ENCODE measurements at places on chromosomes 1 and 21.

- DNase-seq: peak; percentile 90
Measured at GRCh38 chr1:235069577-235070563, 58.8 kb downstream of the TOMM20 start.

DNA sequence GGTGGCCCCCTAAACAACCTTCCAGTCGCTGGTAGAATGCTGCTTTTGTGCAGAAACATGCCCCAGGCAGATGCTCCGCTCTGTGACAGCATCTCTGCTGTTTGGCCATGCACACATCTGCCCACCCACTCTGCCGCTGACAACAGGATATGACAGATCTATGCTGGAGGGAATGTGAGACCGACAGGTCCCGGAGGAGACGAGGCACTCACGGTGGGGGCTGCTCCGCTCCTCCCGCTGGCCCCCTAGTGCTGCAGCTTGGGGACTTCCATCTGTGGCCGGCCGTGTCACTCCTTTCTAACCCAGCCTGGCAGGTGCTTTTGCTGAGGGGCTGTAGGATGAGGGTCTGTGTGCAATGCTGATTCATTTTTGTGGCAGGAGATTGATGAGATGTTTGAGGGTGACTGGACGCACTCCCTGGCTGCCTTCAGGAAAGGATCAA, 49.1 kb upstream of the DMRTB1 start:
- no peak for DNase-seq

DNA sequence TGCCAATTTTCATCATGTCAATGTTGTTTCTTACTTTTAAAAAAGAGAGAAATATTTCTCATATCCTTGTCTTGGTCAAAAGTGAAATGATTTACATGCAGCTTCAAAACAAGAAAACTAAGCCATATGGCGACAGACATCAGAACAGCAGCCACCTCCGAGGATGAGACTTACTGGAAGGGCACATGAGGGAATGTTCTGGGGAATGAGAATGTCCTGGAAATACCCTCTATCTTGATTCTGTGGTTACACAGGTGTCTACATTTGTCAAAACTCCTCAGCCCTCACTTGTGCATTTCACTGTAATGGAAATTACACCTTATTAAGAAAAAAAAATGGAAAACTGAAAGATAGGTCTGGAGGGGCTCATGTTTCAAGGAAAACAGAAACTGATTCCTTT, 14.2 kb upstream of the ECE1 start:
- no peak for DNase-seq

- DNase-seq: no peak
Measured at GRCh38 chr1:20367116-20367585, 76.5 kb downstream of the VWA5B1 start.

DNA sequence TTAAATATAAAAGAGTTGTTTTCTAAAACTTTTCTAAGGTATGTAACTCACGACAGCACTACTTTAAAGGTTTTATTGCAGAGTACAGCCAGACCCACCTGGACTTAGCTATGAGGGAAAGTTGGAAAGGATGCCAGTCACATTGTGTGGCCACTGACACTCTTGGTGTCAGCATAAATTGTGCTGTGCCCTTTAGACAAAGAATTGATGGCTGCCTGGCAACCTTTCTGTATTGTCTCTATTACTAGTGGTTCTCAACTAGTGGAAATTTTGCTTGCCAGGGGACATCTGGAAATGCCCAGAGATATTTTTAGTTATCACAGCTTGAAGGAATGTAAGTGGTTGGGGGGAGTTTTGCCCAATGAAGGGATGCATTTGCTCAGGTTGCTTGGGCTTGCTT, 117.5 kb upstream of the APP start:
- DNase-seq: no peak

- no peak for DNase-seq
Measured at GRCh38 chr1:244836584-244836983, 1.1 kb downstream of the COX20 start.

- no peak for DNase-seq
Measured at GRCh38 chr1:22225858-22226589, 83.1 kb upstream of the WNT4 start.

DNA sequence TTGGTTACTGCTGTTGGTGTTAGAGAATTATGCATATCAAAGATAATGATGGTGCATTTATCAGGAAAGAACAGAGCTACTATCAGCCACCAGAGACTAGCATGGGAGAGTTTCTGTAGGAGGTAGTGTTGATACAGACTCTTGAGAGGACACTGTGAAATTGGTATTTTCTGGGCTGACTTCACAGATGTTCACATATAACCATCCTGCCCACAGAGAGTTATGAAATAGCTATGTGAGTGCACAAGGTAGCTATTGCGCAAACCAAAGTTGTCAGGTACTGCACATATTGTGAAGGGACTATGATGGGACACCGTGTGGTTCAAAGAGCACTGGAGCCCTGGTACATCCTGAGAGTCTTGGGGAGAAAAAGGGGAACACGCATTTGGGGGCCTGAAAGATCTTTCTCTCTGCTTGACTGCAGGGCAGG, 1.4 kb upstream of the TLCD4 start:
- no peak for DNase-seq

DNA sequence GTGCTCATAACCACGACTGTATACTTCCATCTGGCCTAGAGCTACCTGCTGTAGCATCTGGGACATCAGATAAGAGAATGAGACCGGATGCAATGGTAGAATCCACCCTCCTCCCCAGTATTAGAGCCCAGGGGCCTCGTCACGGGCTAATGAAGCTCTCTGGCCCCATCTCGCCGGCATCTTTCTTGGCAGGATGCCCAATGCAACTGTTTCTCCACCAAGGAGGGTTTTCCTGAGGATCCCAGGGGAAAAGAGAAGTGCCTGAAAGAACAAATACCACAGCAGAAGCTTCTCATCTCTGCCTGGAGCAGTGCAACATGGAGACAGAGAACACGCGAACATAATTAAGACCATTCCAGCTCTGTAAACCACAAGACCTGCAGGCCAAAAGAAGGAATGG, 80.0 kb downstream of the VWA5B1 start:
- DNase-seq: no peak

- no peak for DNase-seq
Measured at GRCh38 chr1:160093069-160093395, 5.4 kb downstream of the IGSF8 start.

DNA sequence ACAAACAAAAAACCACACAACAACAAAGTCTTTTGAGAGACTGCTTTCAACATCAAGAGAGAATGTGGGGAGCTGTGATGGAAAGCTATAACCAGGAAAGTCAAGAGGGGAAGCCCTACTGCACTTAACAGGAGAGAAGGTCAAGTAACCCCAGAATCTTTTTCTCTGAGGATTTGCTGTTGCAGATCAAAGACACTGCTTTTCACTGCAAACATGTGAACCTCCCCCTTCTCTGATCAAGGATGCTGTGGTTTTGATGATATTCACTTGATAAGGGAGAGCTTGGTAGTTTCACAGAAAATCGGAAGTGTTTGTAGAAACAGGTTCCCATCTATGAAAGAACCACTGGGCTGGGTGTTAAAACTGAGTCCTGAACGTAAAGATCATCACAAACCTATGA, 4.8 kb downstream of the ETV3 start:
- no peak for DNase-seq

DNA sequence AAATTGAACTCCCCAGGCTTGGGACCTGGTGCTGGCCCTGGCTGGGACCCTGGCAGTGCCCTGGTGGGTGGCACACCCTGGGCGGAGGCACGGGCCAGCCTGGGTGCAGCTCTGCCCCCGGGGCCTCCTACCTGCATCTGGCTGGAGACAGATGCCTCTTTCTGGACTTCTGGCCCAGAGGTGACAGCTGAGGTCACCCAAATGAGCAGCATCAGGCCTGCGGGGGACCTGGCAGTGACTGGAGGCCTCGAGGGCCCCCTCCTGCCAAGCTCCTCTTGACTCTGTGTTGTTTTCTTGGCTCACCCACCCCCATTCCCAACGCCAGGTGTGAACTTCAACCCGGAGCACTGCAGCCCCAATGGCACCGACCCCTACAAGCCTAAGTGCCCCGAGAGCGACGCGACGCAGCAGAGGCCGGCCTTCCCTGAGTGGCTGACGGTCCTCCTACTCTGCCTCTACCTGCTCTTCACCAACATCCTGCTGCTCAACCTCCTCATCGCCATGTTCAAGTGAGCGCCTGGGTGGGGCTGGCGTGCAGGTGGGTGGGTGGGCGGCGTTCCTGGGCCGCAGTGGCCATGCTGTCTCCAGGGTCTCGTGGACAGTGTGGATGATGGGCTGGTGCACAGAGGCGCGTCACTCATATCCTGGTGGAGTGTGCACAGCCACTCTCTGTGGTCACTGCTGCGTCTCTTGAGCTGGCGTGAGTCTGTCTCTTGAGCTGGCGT, 41.6 kb upstream of the LRRC3 start:
- DNase-seq: no peak

- DNase-seq: no peak
Measured at GRCh38 chr1:102872526-102872925, 235.8 kb downstream of the COL11A1 start.

- DNase-seq: no peak
Measured at GRCh38 chr1:205458777-205459566, 3.1 kb upstream of the BLACAT1 start.

GRCh38 chr1:245361951-245362350, 207.2 kb downstream of the KIF26B start:
- no peak for DNase-seq

DNA sequence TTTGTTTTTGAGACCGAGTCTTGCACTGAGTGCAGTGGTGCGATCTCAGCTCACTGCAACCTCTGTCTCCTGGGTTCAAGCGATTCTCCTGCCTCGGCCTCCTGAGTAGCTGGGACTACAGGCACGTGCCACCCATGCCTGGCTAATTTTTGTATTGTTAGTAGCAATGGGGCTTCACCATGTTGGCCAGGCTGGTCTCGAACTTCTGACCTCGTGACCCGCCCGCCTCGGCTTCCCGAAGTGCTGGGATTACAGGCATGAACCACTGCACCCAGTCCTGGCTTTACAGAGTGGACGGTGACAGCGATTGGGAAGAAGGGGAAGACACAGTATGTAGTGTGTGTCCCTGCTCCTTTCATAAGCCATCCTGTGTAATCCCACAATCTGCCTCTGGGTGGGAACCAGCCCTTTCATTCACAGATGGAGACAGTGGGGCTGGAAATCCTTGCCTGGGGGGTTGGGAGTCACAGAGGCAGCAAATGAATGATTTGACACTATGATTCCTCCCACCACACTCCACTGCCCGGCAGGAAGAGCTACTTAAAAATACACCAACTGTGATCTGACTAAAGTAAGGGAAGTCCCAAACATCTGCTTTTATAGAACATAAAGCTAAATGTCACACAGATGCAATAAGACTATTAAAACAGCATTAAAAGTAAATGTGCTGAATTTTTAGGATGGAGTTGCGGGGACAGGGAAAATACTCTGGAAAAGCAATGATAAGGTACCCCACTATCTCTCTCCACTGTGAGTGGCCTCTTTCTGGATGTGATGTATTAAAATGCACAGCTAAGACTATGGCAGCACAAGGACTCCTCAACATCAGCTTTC, 4.5 kb downstream of the PARP1 start:
- no peak for DNase-seq

- no peak for DNase-seq
Measured at GRCh38 chr1:238964631-238965030, 421.7 kb upstream of the CHRM3 start.

GRCh38 chr1:25137521-25138395, 94.5 kb downstream of the SYF2 start:
- no peak for DNase-seq

DNA sequence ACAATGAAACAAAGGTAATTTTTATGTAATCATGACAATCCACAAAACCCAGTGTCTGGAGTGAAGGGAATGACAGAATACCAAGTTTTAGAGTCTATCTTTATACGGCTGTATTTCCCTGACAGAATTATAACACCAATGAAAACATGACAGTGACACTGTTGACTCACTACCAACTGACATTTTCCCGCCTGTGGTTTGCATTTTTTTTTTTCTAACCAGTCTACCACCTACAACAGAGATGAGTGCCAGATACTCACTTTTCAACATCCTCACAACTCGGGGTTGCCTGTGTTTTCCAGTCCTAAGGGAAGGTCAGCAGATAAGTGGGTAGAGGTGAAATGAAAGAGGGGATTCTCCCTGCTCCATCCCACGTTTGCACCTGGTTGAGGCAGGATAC, 118.9 kb downstream of the KCNJ6 start:
- no peak for DNase-seq

GRCh38 chr1:40383488-40384412, 10.2 kb downstream of the SMAP2 start:
- no peak for DNase-seq

DNA sequence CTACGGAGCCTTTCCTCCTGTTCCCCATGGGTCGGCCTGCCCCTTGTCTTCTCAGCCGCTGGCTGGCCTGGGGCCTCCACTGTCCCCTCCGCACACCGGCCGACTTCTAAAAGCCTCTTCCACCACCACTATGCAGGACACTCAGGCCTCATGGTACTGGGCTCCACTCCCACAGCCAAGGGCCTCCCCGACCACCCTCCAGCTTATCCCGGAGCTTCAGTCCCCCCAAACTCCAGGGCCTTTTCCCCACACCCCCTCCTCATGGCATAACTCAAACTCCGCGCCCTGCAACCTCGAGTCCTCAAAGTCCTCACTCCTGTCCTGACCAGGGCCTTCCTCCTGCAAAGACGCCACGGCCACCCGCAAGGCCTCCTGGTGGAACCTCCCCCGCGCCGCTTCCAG, 2.0 kb downstream of the LRRC41 start:
- no peak for DNase-seq

GRCh38 chr1:20100632-20101355, 18.5 kb downstream of the PLA2G2D start:
- no peak for DNase-seq

GRCh38 chr1:19800076-19800804, 524 bp upstream of the TMCO4 start:
- DNase-seq: peak; percentile 69

DNA sequence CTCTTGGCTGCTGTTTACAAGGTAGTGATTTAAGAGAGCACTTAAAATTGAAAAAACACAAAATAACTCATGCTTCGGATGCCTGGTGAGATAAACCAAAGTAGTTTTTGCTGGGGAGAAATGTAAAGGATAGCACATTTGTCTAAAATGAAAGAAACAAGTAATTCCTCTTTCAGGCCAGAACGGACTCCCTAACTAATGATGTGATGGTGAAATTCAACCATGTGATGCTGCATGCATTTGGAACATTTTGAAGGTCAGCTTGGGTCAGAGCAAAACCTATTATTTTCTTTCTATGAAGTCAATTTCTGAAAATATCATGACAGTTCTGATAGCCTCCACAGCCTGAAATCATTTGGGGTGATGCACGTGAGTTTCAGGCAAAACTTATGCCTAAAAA, 27.6 kb downstream of the NMNAT2 start:
- no peak for DNase-seq
